ENCODE measurements at places on chromosomes 1 and 21.

- DNase-seq: peak; percentile 9
Observed at GRCh38 chr1:91124989-91125417, 103.2 kb upstream of the ZNF644 start.

DNA sequence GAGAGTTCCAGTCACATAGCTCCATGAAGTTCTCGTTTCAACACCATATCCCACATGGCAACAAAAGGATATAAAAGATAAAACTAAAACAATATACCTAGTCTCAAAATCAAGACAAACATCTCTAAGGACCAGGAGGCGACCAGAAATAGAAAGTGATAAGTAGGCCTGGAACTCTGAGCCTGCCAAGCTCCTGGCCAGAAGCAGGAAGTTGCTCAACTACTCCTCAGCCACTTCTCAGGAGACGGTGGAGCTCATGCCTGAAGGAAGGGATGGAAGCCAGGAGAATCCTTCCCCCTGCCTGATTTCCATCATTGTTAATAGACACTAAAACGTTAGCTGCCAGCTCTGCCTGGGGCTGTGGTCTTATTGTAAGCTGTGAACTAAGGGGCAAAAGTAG is 94.7 kb downstream of the DISP1 start:
- no peak for DNase-seq

GRCh38 chr1:232484856-232485255 is 145.1 kb downstream of the SIPA1L2 start:
- DNase-seq: no peak

- DNase-seq: no peak
Observed at GRCh38 chr1:167661527-167662426, 31.7 kb downstream of the RCSD1 start.

DNA sequence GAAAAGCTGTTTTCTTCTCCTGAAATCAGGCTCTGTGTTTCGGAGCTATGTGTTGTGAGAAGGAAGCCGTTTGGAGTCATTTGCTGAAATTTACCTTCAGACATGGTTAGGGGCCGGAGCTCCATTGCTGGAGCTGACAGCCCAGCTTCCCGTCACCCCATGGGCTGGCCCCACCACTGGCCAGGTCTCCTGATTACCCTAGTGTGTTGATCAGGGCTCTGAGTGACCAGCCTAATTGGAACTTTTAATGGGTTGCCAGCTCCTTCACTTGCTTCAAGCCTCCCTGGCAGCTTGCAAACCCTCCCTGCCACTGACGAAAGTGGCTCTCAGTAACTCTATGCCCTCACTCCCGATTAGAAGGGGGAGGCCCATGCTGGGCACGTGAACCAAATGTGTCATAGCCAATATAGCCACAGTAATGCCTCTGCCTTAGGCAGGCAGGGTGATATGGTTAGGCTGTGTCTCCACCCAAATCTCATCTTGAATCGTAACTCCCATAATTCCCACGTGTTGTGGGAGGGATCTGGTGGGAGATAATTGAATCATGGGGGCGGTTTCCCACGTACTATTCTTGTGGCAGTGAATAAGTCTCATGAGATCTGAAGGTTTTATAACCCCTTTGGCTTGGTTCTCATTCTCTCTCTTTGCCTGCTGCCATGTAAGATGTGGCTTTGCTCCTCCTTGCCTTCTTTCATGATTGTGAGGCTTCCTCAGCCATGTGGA is 224.1 kb downstream of the TRABD2B start:
- DNase-seq: no peak

DNA sequence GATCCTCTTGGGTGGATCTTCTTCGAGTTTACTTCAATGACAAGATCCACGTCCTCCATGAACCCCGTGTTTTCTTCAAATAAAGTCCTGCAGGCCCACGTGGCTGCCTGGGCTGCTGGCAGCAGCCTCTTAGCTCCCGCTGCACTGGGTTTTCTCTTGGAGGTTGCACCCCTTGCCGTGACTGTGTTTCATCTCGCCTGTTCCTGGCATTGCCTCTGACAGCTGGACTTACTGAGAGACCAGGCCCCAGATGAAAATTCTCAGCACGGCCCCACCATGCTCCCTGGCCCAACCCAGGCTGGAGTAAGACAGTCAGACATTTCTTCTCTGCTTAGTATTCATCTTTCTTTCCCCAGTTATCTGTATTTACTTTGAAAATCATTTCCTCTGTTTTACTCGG is 274.8 kb upstream of the RUNX1 start:
- no peak for DNase-seq

- no peak for DNase-seq
Observed at GRCh38 chr1:47181955-47182675, 7.7 kb downstream of the PDZK1IP1 start.

- no peak for DNase-seq
Observed at GRCh38 chr21:37380349-37381323, 14.1 kb downstream of the DYRK1A start.

DNA sequence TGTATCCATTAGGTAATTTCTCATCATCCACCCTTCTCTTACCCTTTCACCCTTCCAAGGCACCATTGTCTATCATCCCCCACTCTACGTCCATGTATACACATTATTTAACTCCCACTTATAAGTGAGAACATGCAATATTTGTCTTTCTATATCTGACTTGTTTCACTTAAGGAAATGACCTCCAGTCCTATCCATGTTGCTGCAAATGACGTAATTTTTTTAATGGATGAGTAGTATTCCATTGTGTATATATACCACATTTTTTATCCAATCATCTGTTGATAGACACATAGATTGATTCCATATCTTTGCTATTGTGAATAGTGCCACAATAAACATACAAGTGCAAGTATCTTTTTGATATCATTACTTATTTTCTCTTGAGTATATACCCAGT is 322.9 kb upstream of the CXADR start:
- no peak for DNase-seq

GRCh38 chr21:33308586-33309490 is 15.9 kb upstream of the IFNAR1 start:
- DNase-seq: no peak

DNA sequence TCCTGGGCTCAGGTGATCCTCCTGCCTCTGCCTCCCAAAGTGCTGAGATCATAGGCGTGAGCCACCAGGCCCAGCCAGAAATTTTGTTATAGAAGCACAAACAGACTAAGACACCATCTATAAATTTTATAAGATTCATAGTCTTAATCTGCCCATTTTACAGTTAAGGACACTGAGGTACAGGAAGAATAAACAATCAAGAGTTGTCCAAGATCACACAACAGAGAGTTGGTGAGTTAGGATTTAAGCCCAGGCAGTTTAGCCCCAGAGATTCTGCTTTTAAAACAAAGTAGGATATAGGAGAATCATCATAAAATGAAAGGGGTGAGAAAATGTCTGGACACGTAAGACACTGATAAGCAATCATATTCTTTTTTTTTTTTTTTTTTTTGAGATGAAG is 6.8 kb downstream of the TEX46 start:
- no peak for DNase-seq

DNA sequence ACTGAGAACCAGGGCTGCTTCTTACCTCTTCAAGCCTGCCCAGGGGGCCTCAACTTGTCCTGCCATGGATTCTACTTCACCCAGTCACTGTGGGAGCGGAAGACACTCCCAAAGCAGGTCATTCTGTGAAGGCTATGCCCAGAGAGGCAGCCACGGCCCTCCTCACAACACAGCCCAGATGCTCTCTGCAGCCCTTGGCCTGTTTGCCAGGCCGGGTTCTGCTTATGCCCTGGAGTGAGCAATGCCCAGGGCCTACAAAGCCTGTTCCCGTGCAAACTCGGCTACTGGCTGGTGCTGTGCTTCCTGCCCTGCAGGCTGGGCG is 33.8 kb upstream of the SLC30A1 start:
- DNase-seq: no peak

GRCh38 chr1:168621356-168621755 is 45.0 kb downstream of the XCL1 start:
- no peak for DNase-seq

- DNase-seq: no peak
Observed at GRCh38 chr1:204623365-204623893, 62.1 kb downstream of the LRRN2 start.

DNA sequence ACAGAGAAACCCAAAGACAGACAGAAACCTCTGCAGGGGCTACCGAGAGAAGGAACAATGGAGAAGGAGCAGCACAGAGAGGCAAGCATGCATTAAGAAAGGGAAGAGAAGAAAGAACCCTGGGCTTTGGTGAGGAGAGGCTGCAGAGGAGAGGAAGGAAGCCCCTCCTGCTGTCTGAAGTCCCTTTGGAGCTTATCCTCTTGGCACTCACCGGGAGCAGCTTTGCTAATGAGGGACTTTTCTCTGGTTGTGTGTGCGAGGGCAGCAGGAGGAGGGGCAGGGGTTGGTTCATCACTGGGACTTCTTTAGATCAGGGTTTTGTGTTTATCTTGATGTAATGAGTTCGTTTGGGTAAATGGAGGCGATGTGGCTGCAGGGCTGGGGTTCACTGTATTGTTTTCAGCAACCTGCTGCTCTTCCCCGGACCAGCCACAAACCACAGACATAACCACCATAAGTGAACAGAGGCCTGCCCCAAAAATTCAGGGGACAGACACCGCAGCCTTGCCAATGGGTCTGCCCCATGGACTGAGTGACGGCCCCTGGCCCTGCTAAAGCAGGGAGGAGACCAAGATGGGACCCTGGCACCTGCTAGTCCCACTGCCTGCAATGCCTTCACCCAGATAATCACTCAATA is 100.6 kb downstream of the KCND3 start:
- no peak for DNase-seq

- no peak for DNase-seq
Observed at GRCh38 chr1:20793236-20793635, 6.1 kb upstream of the HP1BP3 start.

DNA sequence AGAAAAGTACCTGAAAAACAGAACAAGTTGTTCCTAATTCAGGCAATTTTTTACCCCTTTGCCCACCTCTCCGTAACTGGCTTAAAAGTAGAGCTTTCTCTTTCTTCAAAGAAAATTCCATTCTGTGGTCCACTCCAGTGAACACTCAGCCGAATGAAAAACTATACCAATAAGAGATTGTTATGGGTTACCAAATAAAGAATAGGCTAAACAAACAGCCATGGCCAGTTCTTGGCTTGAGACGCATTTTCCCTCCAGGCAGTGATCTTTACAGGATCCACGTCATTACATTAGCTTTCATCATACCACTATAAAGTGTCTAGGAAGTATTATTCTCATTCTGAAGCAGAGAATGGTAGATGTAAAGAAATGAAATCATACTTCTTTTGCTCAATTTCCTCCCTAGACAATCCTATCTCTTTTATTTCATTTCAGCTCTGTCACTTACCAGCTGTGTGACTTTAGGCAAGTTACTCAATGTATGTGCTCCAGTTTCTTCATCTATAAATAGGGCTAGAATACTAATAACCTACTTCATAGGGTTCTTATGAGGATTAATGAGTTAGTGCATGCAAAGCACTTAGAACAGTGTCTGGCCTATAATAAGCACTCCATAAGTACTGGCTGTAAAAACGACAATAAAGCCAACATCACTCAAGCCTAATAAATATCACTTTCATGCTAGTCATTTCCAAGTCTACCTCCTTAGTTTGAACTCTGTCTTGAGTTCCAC is 26.5 kb upstream of the TRIM45 start:
- no peak for DNase-seq

- DNase-seq: no peak
Observed at GRCh38 chr1:119720866-119721440, 9.2 kb downstream of the PHGDH start.

GRCh38 chr1:228334954-228335353 is 71.7 kb downstream of the TRIM11 start:
- DNase-seq: no peak

GRCh38 chr1:222739929-222740328 is 2.9 kb downstream of the FAM177B start:
- DNase-seq: no peak

- DNase-seq: no peak
Observed at GRCh38 chr21:16320110-16320509, 590.3 kb downstream of the USP25 start.

DNA sequence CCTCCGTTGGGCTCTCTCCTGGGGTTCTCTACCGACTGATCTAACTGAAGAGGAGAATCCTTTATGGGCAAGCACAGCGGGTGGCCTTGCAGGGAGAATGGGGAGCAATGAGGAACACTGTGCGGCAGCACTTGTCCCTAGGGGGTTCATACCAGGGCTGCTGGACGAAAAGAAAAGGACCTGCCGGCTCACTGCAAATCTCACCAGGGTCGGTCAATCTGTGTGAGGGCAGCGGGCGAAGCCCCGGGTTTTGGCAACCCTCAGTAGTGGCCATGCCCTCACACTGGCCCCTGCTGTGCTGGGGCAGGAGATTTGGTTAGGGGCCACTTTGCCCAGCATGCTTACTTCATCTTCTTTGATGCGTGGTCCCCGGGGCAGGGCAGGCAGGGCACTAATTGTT is 5.9 kb downstream of the LHX9 start:
- no peak for DNase-seq

DNA sequence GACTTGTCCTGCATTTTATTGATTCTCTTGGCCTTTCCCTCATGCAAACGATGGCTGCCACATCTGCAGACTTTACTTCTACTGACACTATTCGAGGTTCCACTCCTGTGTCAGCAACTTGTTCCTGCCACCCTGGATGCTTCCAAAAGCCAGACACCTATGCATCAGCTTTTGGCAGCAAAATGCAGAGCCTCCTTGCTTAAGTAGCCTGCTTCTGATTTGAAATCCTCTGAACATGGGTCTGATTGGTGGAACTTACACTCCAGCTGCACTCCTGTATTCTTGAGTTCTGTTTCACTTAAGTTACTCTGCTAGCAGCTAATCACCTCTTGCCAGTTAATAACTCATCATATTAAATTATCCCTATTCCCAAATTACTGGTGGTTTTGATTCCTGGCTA is 152.1 kb upstream of the FMN2 start:
- no peak for DNase-seq

DNA sequence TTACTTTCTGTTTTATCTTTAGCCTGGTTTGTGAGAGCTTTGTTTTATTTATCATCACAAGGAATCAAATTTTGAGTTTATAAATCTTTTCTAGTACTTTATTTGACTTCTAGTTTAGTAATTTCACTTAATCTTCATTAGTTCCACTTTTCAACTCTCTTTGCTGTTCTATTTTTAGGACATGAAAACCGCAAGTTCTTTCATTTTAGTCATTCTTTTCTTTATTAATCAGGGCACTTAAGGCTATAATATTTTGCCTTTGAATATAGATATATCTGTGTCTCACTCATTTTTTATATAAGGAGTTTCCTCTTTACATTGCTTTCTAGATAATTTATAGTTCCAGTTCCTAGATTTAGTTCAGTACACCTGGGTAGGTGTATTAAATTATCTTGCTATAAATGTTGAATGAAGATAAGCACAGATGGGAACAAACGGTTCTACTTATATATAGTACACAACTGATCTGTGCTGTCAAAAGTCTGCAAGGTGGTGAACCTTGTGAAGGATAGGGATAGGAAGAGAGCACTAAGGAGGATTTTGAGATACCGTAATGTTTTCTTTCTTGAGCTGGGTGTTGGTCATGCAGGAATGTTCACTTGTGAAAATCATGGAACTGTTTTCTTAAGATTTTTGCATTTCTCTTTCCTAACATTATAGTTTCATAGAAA is 402.3 kb downstream of the RYR2 start:
- no peak for DNase-seq

Measured in activated CD4-positive, alpha-beta T cell treated with anti-CD3 and anti-CD28 coated beads for 24 hours (primary cell).